Jurkat, Clone E6-1 (cell line): ENCODE measurements at places on chromosomes 4 and X.

DNA sequence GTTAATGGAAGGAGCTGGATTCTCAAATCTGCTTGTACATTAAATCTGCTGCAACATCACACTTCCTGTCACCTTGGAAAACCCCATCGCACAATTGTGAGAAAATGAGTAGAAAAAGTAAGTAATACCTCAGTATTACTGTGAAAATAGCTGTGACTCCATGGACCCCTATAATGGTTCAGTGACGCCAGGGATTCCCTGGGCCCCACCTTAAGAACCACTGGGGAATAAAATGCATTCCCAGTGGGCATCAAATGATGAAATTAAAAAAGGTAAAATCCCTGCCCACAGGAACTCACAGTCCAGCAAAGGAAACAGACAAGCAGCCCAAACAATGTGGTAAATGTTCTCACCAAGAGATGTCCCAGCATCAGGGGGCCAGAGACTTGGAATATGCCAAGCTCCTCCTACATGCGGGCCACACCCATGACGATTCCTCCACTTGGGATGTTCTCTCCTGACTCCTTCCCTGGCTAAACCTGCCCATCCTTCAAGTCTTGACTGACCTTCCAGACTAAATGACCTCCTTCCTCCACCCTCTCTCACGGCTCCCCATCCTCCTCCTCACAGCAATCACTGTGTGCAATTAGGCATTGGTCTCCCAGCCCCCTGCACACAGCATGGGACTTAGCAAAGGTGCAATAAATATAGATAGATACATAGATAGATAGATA lies 2.6 kb downstream of the EVC2 start:
- no peak for DNase-seq

DNA sequence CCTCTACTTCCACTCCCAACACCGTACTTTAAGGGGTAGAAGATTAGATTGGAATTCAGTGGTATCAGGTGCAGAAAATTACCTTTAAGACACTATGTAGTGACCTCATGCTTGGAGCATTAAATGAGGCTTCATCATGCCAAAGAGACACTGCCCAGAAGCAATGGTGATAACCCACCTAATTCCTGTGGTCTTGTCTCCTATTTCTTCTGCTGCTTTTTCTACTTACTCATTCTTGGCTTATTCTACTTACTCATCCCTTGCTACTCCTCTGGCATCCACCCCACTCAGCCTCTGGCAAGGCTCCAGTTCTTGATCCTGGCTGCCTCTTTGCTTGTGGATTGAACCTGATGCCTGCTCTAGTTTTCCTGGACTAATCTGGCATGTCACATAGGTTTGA lies 62.3 kb upstream of the ADAMTS3 start:
- no peak for DNase-seq

GRCh38 chr4:105348719-105349118 lies 125.1 kb downstream of the PPA2 start:
- DNase-seq, result no peak

GRCh38 chr4:54077812-54078211 lies 13.4 kb upstream of the CHIC2 start:
- DNase-seq, result no peak

- no peak for DNase-seq
These were observed 112.3 kb downstream of the ANAPC4 start for GRCh38 chr4:25489253-25489797.
